NCI-H345 (cell line): ENCODE measurements at places on chromosomes 7 and 10.
A peak's percentile ranks its signal among the peaks of the same experiment; 100 is the strongest.

- no peak for DNase-seq
Observed at GRCh38 chr7:16295558-16295957, 125.8 kb downstream of the CRPPA start.

- DNase-seq = no peak
Observed at GRCh38 chr7:33596686-33597085, 308.7 kb upstream of the BMPER start.

GRCh38 chr7:32536585-32536984 is 41.3 kb downstream of the AVL9 start:
- DNase-seq = no peak

DNA sequence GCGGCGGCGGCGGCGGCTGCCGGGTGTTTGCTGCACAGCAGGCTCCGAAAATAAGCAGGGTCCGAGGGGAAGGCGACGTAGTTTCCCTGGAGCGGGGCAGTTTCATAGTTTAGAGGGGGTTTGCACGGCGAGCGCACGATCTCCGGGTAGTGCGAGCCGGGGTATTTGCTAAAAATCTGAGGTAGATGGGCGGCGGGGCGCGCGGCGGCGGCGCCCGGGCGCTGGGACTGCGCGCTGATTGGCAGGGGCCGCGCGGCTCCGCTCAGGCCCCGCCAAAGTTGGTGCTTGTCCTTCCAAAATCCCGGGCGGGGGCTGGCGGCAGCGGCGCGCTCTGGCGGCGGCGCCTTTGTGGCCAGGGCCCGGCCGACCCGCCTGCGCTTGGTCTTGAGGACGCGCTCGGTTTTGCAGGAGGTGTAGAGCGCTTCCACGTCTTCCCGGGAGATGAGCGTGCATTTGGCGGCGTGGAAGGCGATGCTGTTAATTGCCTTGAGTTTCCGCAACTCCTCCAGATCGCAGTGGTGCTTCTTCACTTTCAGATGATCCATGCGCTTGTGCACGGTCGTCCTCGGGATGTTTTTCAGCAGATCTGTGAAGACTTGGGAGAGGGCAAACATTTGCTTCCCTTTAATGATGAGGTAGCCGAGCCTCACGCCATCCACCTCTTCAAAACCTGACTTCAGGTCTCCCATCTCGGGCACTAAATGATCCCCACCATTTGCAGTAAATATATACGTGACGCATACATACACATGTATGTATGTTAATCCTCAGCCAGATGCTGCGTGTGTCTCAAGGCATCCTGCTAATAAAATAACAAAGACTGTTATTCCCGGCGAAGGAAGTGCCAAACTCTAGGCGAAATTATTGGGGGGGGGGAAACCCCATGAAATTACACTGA is 8.1 kb downstream of the SKIDA1 start:
- peak; percentile 22 for DNase-seq

DNA sequence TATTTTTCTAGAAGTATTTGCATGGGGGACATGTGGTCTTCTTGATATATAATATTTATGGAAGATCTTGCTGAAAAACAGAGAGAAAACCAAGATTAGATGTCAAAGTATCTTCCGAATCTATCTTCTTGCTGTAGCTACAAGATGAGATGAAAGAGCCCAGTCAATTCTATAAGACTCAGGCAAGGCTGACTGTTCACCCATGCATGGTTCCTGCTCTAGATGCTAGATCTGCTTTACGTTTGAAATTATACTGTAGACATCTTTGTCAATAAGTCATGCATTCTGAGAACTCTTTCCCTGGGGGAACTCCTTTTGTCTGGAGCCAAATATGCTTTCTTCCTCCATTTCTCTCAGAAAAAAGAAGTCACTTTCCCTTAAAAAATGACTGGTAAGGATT is 1292.0 kb downstream of the XPNPEP1 start:
- no peak for DNase-seq

GRCh38 chr7:36614959-36615358 is 109.3 kb downstream of the AOAH start:
- no peak for DNase-seq

- peak; percentile 91 for DNase-seq
Observed at GRCh38 chr7:154587792-154588191, 415.1 kb downstream of the PAXIP1 start.

DNA sequence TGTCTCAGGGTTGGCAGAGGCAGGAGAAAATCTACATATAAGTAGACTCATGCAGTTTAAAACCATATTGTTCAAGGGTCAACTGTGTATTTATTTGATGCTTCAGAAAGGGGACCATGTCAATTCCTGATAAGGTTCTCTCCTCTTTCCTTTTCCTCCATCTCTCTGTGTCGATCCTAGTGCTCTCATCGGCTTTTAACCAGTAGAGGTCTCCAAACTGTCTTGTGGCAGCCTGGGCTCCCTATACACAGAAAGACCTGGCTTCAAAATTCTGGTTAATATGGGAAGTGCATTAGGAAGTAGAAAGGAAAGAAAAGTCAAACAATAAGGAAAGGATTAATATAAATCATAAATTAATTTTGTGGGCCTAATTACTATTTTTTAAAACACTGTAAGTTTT is 304.4 kb upstream of the C7orf33 start:
- peak; percentile 16 for DNase-seq

DNA sequence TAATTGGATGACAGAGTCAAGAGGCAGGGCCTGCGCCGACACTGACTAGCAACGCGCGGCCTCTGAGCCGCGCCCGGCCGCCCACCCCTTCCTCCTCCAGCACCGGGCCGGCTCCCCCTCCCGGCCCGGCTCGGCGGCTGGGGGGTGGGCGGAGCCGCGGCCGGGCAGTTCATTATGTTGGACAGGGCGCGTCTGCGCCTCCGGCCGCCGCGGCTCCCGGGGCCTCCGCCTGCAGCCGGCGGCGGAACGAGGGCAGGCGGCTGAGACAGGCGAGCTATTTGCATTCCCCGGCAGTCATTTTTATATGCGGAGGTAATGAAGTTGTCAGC is 106.7 kb downstream of the SNX10 start:
- no peak for DNase-seq

GRCh38 chr7:152674860-152675758 is 832 bp downstream of the XRCC2 start:
- peak; percentile 95 for DNase-seq

- no peak for DNase-seq
Observed at GRCh38 chr7:435630-436366, 83.8 kb downstream of the PDGFA start.

DNA sequence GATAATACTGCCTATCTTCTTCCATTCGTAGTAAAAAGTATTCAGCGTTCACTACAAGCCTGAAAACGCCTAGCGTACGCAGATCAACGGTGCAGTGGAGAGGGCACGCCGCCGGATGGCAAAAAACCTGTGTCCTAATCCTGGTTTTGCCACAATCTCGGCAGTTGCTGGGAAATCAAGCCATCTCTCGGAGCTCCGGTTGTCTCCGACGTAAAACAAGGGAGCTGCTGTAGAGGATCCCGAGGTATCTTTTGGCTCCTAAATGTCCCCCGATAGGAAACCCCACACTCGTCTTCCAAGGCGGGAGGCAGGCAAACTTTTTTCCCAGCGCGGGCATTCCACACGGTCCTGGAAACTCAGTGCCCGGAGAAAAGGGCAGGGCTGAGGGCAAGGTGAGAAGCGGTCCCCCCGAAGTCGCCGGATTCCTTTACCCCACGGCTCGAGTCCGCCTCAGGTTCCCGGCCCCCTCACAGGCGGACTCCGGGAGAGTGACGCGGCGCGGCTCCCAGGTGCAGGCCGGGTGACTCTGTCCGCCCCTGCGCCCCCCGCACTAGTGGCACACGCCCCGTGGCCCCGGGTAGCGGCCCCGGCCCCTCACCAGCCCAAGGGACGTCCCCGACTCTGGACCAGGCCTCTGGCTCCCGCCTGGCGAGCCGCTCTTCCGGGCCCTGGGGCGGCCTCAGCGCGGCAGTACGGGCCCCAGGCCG is 649 bp downstream of the IDE start:
- peak; percentile 23 for DNase-seq

- no peak for DNase-seq
Observed at GRCh38 chr10:10951675-10952074, 66.0 kb upstream of the CELF2 start.

DNA sequence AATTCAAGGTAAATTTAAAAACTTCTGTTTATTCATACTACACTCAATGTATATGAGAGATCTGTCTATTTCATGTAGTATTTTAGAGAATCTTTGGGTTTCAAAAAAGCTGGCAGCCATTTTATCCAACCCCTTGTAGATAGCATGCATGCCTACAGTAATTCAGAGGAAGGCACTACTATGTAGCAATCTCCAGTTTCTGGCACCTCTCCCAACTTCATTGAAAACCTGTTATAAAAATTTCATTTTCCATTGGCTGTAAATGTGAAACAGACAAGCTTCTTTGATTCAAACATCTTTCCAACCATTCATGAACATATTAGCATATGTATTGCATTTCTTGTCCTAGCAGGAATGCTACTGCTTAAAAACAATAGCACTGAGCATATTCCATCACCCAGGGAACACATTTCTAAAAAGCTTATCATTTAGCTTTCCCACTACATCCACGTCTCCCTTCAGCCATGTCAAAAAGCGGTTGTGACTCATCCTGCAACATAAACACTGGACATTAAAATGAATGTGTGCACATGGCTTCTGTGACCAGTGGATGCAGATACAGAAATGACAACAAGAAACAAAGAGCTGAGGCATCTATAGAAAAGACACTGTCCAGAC is 330.4 kb upstream of the AOAH start:
- no peak for DNase-seq

DNA sequence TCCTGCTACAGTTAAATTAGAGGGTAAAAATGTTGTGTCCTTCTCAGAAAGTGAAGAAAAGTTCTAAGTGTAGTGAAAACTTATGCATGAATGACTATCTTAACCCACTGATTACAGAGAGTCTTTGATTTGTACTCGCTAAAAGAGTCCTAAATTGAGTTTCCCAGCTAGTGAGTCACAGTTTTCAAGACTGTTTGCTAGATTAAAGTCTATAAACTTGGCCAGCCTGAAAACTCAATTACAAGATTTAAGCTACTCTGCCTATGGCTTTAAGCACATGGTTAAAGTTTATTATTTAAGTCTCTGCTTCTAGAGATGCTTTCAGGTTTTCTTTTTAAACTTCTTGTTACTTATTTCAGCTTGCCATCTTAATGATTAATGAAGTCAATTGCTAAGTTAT is 44.4 kb downstream of the MRPS24 start:
- no peak for DNase-seq

DNA sequence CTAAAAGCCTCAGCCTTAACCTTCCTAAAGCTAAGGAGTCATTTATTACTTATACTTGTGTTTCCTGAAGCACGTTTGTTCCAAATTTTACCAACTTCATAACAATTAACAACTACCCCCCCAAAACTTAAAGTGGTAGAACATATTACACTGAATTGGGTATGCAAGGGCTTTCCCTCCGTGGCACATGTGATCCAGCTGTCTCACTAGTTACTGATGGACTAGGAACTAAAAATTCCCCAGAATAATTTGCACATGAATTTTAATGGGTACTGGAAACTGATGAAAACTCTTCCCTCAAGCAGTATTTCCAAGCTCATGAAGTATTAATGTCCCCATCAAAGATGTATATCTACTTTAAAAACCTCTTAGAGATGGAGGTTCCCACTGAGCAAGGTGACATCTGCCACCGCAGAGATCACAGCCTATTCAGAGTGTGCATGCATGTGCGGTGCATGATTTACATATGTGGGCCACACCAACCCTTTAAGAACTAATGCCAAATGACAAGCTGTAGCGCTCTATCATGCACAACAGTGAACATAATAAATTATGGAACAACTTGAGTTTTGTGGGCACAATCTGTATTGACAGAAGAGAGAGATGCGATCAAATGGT is 139.9 kb upstream of the ADCY1 start:
- DNase-seq = no peak

GRCh38 chr7:128755075-128755818 is 16.1 kb downstream of the CALU start:
- DNase-seq = no peak

GRCh38 chr7:51121036-51121790 is 195.4 kb downstream of the COBL start:
- DNase-seq = no peak

DNA sequence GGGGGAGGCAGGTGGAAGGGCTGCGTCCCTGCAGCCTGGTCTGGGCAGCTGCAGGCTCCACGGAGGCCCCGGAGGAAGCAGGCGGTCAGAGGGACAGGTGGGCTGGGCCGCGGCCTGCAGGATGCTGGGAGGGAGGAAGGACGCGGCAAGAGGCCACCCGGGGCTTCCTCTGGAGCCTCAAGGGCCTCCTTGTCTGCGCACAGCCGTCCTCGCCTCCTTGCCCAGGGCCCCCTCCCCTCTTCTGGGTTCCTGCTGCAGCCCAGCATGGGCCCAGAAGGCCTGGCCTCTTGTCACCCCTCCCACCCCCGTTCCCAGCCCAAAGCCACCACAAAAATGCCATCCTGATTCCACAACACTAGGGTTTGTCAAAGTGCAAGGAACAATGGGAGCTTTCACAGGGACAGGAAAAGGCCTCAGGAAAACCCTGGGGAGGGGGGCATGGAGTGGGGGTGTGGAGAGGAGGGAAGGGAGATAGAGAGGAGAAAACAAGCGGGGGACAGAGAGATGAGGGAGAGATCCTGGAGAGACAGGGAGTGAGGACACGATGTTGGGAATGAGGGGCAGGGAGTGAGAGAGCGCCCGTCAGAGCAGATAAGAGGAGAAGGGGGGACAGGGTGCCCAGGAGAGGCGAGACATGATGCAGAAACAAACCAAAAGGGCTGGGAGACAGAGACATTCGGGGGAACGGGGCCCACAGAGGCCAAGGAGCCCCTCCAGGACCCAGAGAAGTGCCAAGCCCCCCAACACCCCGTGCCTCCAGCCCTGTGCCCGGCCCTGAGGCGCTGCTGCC is 41.8 kb downstream of the ZCCHC24 start:
- no peak for DNase-seq

DNA sequence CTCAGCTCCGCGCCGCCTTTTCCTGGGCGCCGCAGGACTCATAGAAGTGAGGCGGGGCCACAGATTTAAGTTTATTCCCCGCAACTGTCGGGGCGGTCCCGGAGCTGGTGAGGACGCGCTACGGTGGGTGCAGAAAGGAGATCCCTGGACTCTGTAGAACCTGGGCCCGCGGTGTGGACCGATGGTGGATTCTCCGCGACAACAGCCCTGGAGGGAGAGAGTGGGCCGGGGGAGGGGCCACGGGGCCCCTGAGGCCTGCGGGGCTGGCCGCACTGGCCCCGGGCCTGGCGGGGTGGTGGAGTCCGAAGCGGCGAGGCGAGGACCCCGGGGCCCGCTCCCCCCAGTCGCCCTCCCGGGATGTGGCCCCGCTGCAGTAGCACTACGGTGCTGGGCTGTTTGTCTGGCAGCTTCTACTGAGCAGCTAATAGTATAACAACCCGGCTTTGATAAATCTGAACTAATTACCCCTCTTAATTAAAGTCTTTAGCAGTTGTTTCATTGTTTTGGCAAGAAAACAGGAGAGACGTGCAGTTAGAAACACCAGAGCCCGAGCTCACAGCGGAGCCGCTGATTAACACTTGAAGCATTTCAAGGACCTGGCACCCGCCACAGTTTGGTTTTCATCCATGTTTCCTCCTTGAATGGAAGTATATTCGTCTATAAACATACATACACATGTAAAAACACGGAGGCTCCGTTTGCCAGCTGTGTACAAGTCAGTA is 4.2 kb downstream of the FEZF1 start:
- DNase-seq = no peak

DNA sequence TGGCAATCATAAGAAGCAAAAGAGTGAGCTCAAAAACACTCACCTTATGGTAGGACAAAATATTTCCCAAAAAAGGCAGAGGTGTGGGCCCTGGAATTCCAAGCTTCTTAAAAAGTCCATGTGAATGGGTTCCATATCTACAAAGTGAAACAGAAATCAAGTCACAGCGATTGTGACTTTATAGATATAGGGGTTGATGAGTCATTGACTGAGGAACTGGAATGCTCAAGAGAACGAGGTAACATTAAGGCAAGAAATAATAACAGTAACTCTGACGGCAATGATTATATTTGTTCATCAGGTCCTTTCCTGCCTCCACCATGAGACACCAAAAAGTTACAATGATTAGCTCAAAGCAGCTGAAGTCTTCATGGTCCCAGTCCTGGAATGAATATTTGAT is 4.0 kb downstream of the CYP3A4 start:
- DNase-seq = no peak
